ENCODE measurements at places on chromosomes 2 and 18.

GRCh38 chr2:233329489-233330135 is 22.0 kb downstream of the SAG start:
- DNase-seq = no peak

GRCh38 chr2:144832048-144832447 is 312.1 kb upstream of the ZEB2 start:
- DNase-seq = no peak

DNA sequence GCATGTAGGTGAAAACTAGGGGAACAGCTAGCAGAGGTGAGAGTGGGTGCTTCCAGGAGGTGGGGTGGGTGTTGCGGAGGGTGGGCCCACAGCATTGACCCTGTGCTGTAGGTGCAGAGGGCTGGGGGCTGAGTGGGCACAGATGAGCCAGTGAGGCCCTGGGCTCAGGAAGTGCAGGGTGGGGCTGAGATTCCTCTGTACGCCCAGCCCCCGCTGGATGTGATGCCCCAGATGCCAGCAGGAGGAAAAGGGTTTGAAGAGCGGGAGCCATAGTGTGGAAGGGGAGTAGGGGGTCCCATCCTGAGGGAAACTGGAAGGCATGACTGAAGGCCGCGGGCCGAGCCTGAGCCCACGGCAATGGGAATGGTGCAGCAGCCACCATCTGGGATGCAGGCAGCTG is 14.1 kb upstream of the OTOS start:
- DNase-seq = no peak

DNA sequence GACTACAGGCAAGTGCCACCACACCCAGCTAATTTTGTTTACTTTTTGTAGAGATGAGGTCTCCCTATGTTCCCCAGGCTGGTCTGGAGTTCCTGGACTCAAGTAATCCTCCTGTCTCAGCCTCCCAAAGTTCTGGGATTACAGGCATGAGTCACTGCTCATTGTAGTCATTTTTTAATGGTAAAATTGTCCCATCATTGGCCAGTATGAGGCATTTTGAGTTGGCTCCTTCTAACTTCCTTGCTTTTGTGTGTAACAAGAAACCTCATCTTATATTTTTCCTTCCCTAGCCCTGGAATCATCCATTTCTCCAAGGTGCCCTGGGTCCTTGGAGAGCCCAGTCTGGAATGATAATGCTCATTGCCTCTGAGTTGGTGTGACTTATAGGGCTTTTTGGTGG is 148.5 kb downstream of the INHBB start:
- DNase-seq = no peak

DNA sequence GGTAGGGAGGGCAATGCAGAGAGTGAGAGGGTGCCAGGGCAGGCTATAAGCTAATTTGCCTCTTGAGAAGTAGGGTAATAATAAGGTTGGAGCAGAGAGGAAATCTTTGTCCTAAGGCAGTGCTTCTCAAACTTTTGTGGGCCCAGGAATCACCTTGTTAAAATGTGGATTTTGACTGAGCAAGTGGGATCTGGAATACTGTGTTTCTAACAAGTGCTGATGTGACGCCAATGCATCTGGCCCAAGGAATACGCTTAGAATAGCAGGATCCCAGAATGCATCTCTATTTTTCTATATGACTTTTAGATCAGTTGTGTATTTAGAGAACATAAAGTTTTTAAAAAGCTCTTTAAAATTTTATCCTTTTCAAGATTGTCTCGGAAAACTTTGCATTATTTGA is 29.7 kb upstream of the GTF2A1L start:
- DNase-seq = no peak

DNA sequence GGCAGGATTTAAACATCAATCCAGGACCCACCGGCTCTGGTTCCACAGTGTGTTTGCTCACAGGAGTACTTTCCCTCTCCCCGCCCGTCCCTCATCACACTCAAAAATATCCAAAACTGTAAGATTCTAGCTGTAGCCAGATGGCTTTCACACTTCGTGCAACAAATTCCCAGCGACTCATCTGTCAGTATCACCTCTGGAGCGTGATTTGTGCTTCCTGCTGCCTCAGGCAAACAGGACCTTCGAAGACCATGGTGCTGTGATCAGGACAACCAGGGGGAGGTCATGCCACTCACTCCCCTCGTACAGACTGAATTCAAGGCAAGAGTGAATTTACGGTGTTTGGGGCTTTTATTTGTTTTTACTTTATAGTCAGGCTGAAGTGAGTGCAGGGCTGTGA is 154.5 kb upstream of the PID1 start:
- no peak for DNase-seq

GRCh38 chr2:241313543-241314095 is 1.9 kb downstream of the HDLBP start:
- no peak for DNase-seq

DNA sequence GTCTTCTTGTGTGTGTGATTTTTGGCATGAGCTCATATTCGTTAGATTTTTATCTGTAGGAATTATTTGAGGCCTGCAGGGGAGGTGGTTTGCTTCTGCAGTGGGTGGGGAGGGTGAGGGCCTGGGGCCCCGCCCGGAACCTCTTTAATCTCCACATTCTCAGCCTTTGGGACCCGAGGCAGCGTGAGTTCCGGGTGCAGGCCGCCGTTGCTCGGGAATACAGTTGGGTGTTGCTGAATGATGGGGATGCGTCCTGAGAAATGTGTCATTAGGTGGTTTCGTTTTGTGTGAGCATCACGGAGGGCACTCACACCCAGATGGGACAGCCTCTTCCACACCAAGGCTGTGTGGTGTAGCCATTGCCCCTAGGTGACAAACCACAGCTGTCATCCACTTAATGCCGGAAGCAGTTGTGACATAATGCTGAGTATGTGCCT is 13.7 kb upstream of the GAL3ST2 start:
- DNase-seq = no peak

DNA sequence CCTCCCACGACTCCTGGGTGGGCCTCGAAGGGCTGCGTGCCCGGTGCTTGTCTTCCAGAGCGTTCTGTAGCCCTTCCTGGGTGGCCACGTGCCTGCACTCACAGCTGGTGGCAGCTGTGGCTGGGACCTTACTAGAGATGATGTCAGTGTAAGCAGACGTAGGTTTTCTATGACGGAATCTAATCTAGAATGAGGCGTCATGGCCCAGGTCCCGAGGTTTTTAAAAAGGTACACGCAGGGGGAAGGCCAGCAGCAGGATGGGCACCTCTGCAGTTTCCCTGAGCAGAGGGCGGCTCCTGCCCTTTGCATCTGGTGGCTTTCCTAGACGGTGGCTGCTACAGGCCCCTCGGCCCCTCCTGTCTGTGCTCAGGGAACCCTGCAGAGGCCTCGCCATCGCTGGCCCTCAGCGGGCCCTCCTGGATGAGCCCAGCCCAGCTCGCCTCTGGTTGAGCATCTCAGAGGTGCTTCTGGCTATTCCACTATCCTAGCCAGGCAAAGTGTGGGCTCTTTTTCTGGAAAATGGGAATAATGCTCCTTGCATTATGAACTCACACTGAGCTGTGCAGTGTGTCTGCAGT is 49.6 kb upstream of the PXDN start:
- no peak for DNase-seq

DNA sequence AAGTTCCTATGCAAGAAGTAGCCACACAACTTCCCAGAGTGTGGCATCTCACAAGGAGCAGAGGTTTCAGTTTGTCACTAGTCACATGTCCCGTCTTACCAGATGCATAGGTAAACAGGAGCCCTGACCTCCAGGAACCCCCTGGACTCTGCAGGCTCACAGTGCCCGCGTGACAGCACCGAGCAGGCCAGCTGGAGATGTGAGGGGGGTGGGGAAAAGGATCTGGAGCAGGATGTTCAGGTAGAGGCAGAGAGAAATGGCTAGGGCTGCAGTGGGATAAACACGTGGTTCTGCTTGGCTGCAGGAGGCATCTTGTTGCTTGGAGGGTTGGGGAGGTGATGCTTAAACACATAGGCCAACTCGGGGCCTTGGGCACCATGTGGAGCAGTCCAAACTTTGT is 54.2 kb downstream of the IMPA2 start:
- no peak for DNase-seq

DNA sequence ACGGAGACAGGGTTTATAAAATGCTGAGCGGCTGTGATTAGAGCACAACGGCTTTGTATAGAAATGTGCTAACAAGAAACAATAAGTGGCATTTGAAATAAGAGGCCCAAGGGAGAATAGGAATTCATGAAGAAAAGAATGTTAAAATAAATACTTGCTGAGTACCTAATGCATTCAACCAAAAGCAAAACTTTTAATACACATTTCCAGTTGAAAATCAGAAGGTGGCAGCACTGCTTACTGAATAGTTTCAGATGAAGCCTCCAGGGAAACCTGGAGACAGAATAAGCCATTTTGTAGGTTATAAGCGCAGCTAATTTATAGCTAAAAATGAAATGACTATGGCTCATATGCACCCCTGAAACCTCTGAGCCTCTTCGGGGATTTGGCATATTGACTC is 286.6 kb downstream of the DPP10 start:
- DNase-seq = no peak

GRCh38 chr2:197626965-197627625 is 48.3 kb downstream of the RFTN2 start:
- DNase-seq = no peak

DNA sequence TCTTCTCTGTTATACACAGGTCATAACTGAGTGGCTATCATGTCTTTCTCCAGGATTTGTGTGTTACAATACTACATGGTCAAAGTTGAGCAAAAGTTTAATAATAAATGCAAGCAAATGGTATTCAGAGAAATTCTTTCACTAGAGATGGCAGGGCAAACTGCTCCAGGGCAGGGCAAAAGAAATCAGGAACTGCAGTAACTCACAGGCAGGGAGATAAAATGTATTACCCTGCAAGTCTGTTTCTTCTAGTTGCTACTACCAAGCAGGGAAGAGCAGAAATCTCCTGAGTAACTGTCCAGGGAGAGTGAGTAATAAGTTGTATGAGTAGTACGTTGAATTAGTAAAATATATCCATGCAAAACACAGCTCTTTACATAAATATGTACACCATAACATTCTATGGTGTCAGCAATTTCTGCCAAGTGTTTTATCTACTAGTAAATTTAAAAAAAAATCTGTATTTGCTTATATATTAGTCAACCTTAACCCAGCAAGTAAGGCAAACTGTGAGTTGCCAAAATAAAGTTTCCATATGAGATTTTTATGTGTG is 404.1 kb downstream of the ZEB2 start:
- no peak for DNase-seq

- no peak for DNase-seq
These were observed 63.2 kb downstream of the ADI1 start for GRCh38 chr2:3456125-3456524.

- no peak for DNase-seq
These were observed 687 bp downstream of the CTDP1 start for GRCh38 chr18:79680100-79680879.

DNA sequence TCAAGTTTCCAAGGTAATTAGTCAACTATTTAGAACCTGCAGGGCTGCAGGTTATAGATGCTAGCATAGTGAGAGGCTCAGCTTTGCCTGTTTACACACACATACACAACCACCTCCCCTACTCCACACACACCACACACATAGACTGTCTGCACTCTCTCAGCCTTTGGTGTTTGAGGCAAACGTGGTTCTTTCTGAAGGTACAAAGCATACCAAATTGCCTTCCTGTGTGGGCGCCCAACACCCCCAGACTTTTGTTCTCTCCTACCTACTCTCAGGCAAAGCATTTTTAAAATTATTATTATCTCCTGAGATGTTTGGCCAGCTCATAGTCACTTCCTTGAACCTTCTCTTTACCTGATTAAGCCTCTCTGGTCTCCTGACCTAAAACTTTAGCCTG is 44.9 kb downstream of the MYO3B start:
- no peak for DNase-seq

- no peak for DNase-seq
These were observed 137.7 kb upstream of the HAAO start for GRCh38 chr2:42930025-42930581.

GRCh38 chr2:86750240-86750839 is 30.2 kb downstream of the RMND5A start:
- no peak for DNase-seq

DNA sequence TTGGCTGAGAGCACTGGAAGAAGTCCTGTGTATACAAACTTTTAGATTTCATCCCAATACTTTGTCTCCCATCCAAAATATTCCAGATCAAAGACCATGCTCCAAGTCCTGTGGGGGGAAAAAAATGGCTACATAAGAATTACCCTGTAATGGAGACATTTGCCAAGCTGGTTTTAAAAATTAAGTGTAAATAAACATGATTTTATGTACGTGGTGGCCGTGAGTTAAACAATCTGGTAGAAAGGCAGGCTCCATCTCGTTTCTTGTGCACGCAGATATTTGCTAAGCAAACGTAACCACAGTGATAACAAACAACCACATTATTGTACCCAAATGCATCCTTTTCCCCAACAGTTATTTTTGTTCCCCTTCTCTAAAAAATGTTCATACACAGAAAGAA is 176.4 kb downstream of the ZNF516 start:
- DNase-seq = no peak

DNA sequence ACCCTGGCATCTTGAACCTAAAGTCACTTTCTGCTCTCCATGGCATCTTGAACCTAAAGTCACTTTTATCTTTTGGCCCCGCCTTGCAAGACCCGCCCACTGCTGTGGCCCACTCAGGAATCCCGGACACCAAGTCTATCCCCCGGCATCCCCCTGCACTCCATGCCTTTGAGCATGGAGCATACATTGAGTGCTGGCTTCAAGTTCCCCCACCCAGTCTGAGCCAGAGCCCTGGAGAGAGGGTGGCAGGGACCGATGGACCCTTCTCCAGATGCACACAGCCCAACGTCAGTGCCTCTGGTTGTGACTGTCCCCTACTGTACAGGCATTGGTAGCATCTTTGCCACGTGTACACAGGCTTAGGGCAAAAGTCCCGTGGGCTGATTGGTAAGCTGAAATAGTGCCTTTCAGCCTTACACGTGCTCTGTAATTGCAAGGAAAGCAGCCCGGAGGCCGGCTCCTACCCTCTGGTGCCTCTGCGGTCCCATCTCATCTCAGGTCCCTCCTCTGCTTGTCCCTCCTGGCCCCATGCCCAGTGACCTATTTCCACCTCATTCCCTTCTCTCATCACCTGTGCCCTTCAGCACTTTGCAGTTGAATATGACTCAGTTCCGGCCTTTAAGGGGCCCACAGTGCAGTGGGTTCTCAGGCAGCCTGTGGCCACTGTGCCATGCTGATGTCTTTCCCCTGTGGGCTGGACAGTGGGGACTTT is 154.0 kb downstream of the INHBB start:
- no peak for DNase-seq

DNA sequence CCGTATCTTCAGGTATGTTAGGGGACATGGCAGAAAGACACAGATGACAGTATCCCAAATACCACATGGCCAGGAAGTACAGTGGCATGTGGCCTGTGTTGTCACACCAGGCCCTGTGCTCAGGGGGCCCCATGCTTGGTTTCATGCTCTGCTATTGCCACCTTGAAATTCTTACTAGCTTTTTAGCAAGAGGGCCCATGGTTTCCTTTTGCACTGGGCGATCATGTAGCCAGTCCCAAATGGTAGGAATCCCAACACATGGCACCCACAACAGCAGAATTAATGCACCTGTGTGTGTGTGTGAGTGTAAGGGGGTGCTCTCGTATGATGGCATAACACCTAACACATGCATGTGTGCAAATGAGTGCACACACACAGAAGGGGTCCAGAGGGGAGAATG is 39.2 kb downstream of the MYO7B start:
- DNase-seq = no peak

DNA sequence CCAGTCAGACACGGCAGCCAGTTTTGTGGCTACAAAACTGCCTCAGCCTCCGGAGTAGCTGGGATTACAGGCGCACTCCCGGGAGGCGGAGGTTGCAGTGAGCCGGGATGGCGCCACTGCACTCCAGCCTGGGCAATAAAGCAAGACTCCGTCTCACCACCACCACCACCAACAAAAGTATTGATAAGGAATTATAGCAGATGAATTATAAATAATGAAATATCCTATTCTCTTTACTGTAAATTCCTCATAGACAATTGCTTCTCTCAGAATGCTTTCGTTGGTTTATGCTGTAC is 1.4 kb upstream of the FAM161A start:
- no peak for DNase-seq
